ENCODE measurements at places on chromosomes 1 and 21.

GRCh38 chr1:202238914-202239313 is 45.3 kb downstream of the LGR6 start:
- DNase-seq: no peak

GRCh38 chr1:46461809-46462448 is 27.7 kb upstream of the DMBX1 start:
- DNase-seq: no peak

DNA sequence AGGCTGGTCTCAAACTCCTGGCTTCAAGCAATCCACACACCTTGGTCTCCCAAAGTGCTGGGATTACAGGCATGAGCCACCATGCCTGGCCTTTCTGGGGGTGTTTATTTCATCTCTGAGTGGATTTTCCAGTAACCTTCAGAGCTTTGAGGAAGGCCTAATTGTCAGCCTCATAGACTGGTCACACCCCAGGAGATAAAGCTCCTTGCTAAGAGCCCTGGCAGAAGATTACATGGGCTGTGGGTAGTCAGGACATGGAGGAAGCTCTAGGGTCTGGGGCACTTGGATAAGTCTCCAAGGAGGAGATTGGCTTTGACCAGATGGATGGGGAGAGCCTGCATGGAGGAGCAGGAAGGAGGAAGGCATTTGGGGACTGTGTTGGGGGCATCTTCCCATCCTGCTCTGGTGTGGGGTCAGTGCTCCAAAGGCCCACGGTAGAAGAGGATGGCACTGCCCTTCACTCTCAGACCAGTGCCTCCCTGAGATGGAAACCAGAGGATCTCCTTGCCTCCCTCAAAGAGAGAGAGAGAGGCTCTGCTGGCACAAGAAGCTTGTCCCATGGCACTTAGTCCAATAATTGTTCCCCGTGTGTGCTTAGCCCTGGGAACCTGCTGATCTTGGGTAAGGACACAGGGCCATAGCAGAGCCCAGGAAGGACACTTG is 14.7 kb upstream of the GSTM4 start:
- DNase-seq: no peak

- no peak for DNase-seq
Measured at GRCh38 chr1:30908696-30909364, at the start of gene SDC3. TSS of gene SDC3 (minus strand) at chr1:30908758. CDS start at chr1:30908586, 172 bp downstream.

DNA sequence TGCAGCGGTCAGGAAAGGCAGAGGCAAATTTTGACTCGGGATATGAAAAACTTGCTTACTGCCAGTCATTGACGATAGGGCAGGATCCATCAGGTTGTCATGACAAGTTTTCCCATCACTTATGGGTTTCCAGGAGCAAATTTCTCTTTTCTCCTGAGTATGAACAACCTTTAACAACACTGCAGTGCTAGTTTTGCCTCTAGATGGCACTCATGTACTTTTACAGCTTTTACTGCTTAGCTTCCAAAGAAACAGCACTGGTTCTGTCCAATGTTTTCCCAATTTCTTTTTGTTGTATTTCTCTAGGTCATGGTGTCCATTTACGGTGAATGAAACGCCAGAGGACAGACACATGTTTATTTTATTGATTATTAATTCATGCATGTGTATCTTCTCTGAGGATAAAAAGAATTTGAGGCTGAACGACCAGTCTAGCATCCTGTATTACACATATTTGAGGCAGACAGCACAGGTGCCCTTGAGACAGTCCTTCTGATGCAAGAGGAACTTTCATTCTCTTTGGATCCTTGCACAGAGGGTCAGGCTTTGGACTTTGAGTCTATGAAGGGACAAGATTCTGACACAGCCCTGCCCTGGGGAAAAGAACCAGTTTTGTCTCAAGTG is 112.3 kb upstream of the TRABD2B start:
- DNase-seq: no peak

Data from stimulated activated CD4-positive, alpha-beta T cell treated with anti-CD3 and anti-CD28 coated beads, Interleukin-1b, Interleukin-23, amount 100 ng/mL, for 1 hour (primary cell).